ENCODE measurements at places on chromosomes 11 and 22. TPM values are rescaled to one million over a fixed set of nuclear protein-coding genes. Genes with fewer than 3 reads are reported as not detected.

The KCNQ1OT1 gene
- total RNA-seq: 2.0 TPM

The HYOU1 gene
- 32.0 TPM for total RNA-seq

The RCOR2 gene
- 7.9 TPM for total RNA-seq

The DERL3 gene
- total RNA-seq: 0.49 TPM

The C11orf24 gene
- total RNA-seq: 6.9 TPM

The CASP5 gene
- not detected for total RNA-seq

The TMEM86A gene
- total RNA-seq: 4.2 TPM

All from temporal lobe (tissue), 4 donors.